ENCODE measurements at places on chromosomes 1 and 21.

DNA sequence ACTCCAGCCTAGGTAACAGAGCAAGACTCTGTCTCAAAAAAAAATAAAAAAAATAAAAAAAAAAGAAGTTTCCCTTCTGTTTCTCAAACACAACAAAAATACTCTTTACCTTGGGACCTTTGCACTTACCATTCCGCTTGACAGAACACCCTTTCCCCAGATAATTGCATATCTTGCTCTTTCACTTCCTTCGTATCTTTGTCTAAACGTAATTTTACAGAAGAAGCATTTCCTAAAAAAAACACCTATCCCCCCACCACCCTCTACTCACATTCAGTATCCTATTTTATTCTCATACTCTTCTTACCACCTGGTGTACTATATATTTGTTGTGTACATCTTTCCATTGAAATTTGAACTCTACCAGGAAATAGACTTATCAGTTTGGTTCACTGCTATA, 32.7 kb downstream of the ASH1L start:
- H3K4me3 ChIP-seq = no peak overlapping the region
- H3K27ac ChIP-seq = no peak overlapping the region
- H3K36me3 ChIP-seq = no peaks in the 10 kb centered on the region
- H3K27me3 ChIP-seq = no peaks in the 10 kb centered on the region
- DNase-seq = no peak

GRCh38 chr1:114758256-114758832, 560 bp upstream of the CSDE1 start:
- H3K27ac ChIP-seq = peak overlapping the region; percentile 100
- H3K36me3 ChIP-seq = no peaks in the 10 kb centered on the region
- H3K27me3 ChIP-seq = no peaks in the 10 kb centered on the region
- peak overlapping the region; percentile 15 for H3K4me3 ChIP-seq
- H3K4me1 ChIP-seq = peaks cover 19% of the 10 kb centered on the region

DNA sequence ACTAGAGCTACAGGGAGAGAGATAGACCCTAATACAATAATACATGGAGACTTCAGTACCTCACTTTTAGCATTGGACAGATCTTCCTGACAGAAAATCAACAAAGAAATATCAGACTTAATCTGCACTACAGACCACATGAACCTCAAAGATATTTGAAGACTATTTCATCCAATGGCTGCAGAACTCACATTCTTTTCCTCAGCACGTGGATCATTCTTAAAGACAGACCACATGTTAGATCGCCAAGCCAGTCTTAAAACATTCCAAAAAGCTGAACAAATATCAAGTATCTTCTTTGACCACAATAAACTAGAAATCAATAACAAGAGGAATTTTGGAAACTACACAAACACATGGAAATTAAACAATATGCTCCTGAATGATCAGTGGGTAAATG, 576.0 kb downstream of the KIF26B start:
- no peak for DNase-seq
- H3K36me3 ChIP-seq = no peaks in the 10 kb centered on the region
- no peak overlapping the region for H3K4me3 ChIP-seq
- no peaks in the 10 kb centered on the region for H3K27me3 ChIP-seq
- no peak overlapping the region for H3K27ac ChIP-seq

- H3K36me3 ChIP-seq = no peaks in the 10 kb centered on the region
- H3K27me3 ChIP-seq = no peaks in the 10 kb centered on the region
- DNase-seq = no peak
- H3K4me1 ChIP-seq = no peaks in the 10 kb centered on the region
- no peak overlapping the region for H3K4me3 ChIP-seq
Observed at GRCh38 chr1:53057127-53057526, 4.9 kb upstream of the PODN start.

GRCh38 chr21:46413365-46413696, 45.4 kb upstream of the DIP2A start:
- H3K36me3 ChIP-seq = no peaks in the 10 kb centered on the region
- no peak overlapping the region for H3K4me3 ChIP-seq
- no peak overlapping the region for H3K27ac ChIP-seq
- no peak for DNase-seq
- no peaks in the 10 kb centered on the region for H3K27me3 ChIP-seq

GRCh38 chr1:38527373-38527966, 332.1 kb downstream of the RRAGC start:
- no peaks in the 10 kb centered on the region for H3K4me1 ChIP-seq
- H3K36me3 ChIP-seq = no peaks in the 10 kb centered on the region
- DNase-seq = no peak

- no peaks in the 10 kb centered on the region for H3K36me3 ChIP-seq
- H3K27ac ChIP-seq = no peak overlapping the region
- H3K4me1 ChIP-seq = peaks cover 9% of the 10 kb centered on the region
- DNase-seq = peak; percentile 8
- no peaks in the 10 kb centered on the region for H3K27me3 ChIP-seq
Observed at GRCh38 chr1:184836934-184837895, 82.6 kb upstream of the EDEM3 start.

- no peaks in the 10 kb centered on the region for H3K27me3 ChIP-seq
- H3K36me3 ChIP-seq = no peaks in the 10 kb centered on the region
- H3K4me3 ChIP-seq = no peak overlapping the region
- H3K4me1 ChIP-seq = no peaks in the 10 kb centered on the region
- no peak overlapping the region for H3K27ac ChIP-seq
- DNase-seq = no peak
Observed at GRCh38 chr1:101291562-101292380, 55.0 kb downstream of the S1PR1 start.

- no peaks in the 10 kb centered on the region for H3K27me3 ChIP-seq
- H3K27ac ChIP-seq = no peak overlapping the region
- H3K4me3 ChIP-seq = no peak overlapping the region
- no peaks in the 10 kb centered on the region for H3K36me3 ChIP-seq
- H3K4me1 ChIP-seq = no peaks in the 10 kb centered on the region
Observed at GRCh38 chr21:37393786-37394185, 27.2 kb downstream of the DYRK1A start.

DNA sequence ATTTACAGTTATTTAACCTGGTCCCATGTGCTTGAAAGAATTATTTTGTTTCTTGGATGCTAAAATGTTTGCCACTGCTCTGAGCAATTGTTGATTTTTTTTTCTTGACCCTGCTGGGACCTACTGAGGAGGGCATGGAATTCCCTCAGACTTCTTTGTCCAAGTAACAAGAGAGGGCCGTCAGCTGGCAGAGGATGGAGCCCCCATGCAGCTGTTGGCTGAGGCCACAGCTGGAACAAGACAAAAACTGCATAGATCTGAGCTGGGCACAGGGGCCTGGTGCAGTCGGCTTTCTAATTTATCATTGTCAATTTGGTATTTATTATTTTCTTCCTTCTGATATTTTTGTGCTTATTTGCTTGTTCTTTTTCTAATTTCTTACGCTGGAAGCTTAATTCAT, 39.6 kb upstream of the ABCG1 start:
- no peak overlapping the region for H3K27ac ChIP-seq
- no peaks in the 10 kb centered on the region for H3K4me1 ChIP-seq
- no peak for DNase-seq
- no peaks in the 10 kb centered on the region for H3K36me3 ChIP-seq
- no peaks in the 10 kb centered on the region for H3K27me3 ChIP-seq

DNA sequence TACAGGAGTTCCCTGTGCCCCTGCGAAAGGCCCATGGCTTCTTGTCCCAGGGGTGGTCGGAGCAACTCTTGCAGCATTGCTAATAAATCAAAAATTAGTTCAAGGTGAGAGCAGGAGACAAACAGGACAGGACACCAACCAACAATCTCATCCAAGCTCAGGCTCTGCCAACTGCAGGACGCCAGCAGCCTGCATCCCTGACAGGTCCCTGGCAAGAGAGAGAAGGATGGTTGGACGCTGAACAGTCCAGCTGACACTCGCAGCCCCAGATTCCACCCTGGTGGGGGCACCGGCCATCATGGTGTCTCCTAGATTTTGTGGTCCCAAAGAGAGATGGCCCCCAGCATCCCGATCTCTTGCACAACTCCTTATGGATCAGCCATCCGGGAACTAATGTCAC, 142.1 kb upstream of the VAMP3 start:
- no peak overlapping the region for H3K4me3 ChIP-seq
- H3K27ac ChIP-seq = no peak overlapping the region
- no peak for DNase-seq

DNA sequence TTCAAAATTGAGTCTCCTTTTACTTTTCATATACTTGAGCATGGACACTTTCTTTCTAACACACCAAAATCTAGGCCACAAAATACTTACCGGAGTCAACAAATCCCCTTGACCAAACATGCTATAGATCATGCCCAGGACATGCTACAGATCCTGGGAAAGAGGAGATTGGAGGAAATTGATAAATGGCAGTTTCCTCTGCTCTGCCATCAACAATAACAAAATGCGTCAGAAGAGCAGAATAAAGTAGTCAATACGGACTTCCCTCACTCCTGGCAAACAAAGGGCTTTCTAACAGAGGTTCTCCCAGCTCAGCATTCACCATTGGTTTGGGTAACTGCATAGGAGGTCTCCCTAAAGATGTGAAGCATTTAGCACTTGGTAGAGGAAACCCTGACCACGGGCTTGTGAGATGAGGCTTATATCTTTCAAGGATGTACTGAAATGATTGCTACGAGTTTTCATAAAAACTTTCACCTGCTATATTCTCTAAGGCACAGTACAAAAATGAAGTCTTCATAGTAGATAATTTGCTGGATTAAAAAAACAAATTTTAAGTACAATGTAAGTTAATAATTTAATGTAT, 283.8 kb upstream of the RUNX1 start:
- H3K27me3 ChIP-seq = no peaks in the 10 kb centered on the region
- H3K36me3 ChIP-seq = no peaks in the 10 kb centered on the region
- H3K4me1 ChIP-seq = no peaks in the 10 kb centered on the region

DNA sequence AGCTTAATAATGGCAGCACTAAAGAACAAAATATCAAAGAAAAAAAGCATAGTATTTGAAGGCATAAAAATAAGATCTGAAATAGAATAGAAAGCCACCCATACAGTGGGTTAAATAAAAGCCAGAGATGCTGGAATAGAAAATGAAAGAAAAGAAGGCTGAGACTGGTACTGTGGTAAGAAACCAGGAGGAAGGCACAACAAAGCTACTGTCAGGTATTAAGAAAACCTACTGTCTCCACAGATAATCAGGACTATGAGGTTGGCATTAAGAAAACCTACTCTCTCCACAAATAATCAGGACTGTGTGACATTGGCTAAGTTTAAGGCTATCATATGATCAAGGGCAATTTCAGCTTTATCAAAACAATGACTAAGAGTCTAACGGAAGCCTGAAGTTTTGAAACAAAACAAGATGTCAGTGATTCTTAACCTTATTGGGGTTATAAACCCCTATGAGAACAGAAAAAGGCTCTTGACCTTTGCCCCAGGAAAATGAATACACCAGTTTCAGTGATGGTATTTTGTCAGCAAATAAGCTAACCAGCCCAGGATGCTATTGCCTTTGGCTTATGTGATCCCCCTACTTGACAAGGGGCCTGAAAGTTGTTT, 24.4 kb downstream of the MCOLN2 start:
- no peaks in the 10 kb centered on the region for H3K27me3 ChIP-seq
- H3K36me3 ChIP-seq = no peaks in the 10 kb centered on the region
- H3K4me3 ChIP-seq = no peak overlapping the region
- DNase-seq = no peak

GRCh38 chr1:100380635-100381034, 28.3 kb downstream of the CDC14A start:
- no peak overlapping the region for H3K4me3 ChIP-seq
- no peak for DNase-seq
- no peaks in the 10 kb centered on the region for H3K27me3 ChIP-seq
- H3K4me1 ChIP-seq = no peaks in the 10 kb centered on the region

DNA sequence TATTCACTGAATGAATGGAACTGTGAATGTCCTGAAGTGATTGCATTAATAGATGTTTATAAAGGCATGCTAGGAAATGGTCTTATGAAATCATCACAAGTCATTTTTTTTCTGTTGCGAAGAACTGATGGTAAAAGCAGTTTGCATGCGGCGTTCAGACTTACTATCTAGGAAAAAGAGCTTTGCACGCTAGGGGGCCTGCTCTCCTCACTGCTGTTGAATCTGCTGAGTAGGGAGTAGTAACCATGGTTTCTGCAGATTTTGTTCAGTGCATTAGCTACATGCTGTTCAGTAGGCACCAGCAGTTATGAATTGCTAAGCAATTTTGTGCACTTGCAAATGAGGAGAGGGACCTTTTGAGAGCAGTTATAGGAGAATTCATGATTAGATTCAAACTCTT, 57.9 kb downstream of the CENPF start:
- DNase-seq = peak; percentile 66
- H3K4me3 ChIP-seq = no peak overlapping the region
- H3K4me1 ChIP-seq = no peaks in the 10 kb centered on the region
- H3K27ac ChIP-seq = no peak overlapping the region

GRCh38 chr21:42370894-42371654, 4.7 kb upstream of the TFF1 start:
- no peak for DNase-seq
- H3K27ac ChIP-seq = peak overlapping the region; percentile 40
- H3K4me1 ChIP-seq = peaks cover 17% of the 10 kb centered on the region
- no peak overlapping the region for H3K4me3 ChIP-seq

DNA sequence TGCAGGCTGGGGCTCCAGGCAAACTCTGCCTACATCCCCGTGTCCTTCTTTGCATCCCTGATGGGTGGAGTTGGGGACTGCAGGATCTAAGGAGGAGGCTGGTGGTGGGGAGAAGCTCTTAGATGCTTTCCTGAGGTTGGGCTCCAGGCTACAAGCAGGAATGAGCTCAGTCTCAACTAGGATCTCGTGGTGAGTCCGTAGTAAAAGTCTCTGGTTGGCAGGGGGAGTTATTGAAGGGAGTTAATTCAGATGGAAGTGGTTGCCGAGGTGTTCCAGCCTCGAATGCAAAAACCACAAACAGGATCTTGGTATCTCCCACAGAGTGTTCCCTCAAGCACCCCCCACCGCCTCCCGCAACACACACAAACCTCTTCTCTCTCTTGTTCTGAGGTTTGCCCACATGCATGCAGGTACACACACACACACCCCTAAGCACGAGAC, 35.0 kb downstream of the TMCC2 start:
- no peaks in the 10 kb centered on the region for H3K27me3 ChIP-seq
- H3K4me1 ChIP-seq = no peaks in the 10 kb centered on the region
- H3K27ac ChIP-seq = no peak overlapping the region
- no peak overlapping the region for H3K4me3 ChIP-seq

DNA sequence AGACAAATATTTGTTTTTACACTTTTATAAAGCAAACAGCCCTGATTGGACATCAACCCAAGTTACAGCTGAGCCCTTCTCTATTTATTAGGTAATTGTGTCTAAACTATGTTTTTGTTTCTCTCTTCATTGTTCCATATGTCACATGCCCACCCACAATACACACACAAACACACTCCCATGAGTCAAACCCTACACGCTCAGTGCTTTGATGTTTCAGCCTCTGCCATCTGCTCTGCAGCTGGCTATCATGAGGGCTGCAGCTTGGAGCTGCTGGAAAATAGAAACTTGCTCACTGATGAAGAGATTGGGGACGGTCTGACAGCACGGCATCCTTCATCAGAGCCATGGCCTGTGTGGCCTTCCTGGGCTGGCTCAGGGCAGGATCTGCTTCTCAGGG, 41.7 kb downstream of the PSMG1 start:
- no peak overlapping the region for H3K4me3 ChIP-seq
- no peak for DNase-seq
- H3K4me1 ChIP-seq = no peaks in the 10 kb centered on the region

GRCh38 chr21:21101911-21102310, 103.7 kb downstream of the NCAM2 start:
- no peaks in the 10 kb centered on the region for H3K27me3 ChIP-seq
- no peaks in the 10 kb centered on the region for H3K36me3 ChIP-seq
- H3K27ac ChIP-seq = no peak overlapping the region
- peak; percentile 39 for DNase-seq

All from Caco-2 (cell line).